A549 treated with RU486 at 1 μM for 4 hours (cell line): ENCODE measurements at places on chromosomes 3 and 15. TPM values are rescaled to one million over a fixed set of nuclear protein-coding genes. Genes with fewer than 3 reads are reported as not detected.

C3orf52 gene
- 10.3 to 16.3 TPM (median 14.1 TPM) in 5 replicates for total RNA-seq

PPCDC gene
- 14.9 to 25.1 TPM (median 20.8 TPM) in 5 replicates for total RNA-seq

ATP11B gene
- total RNA-seq = 5.4 to 11.7 TPM (median 10.3 TPM) in 5 replicates

SLC28A2 gene
- total RNA-seq = not detected in 5 replicates

KLF13 gene
- 61.2 to 89.2 TPM (median 82.5 TPM) in 5 replicates for total RNA-seq

SCAPER gene
- 1.3 to 4.1 TPM (median 3.2 TPM) in 5 replicates for total RNA-seq

CASR gene
- total RNA-seq = not detected in 5 replicates
